ENCODE measurements at places on chromosomes 6 and 20. TPM values are rescaled to one million over a fixed set of nuclear protein-coding genes. Genes with fewer than 3 reads are reported as not detected.

MUC22 gene
- total RNA-seq, result under 0.01 TPM

E2F3 gene
- 1.9 TPM for total RNA-seq

PPP1R14C gene
- 80.0 TPM for total RNA-seq

COMMD7 gene
- total RNA-seq, result 18.9 TPM

HLA-DPA1 gene
- total RNA-seq, result 1.1 TPM

CD24 gene
- total RNA-seq, result 1,344 TPM

GPX5 gene
- not detected for total RNA-seq

PDE7B gene
- 0.53 TPM for total RNA-seq

EEF1A2 gene
- 1.9 TPM for total RNA-seq

MLN gene
- total RNA-seq, result not detected

HLA-DOB gene
- 0.26 TPM for total RNA-seq

SALL4 gene
- 0.26 TPM for total RNA-seq

ASIP gene
- not detected for total RNA-seq

RSPH4A gene
- total RNA-seq, result 0.26 TPM

PTGIS gene
- 0.13 TPM for total RNA-seq

TEAD3 gene
- 5.3 TPM for total RNA-seq

HSPA1L gene
- 0.53 TPM for total RNA-seq

VNN1 gene
- 0.13 TPM for total RNA-seq

TRIM10 gene
- not detected for total RNA-seq

TTLL9 gene
- total RNA-seq, result under 0.01 TPM

FAM209B gene
- total RNA-seq, result 0.26 TPM

OOEP gene
- total RNA-seq, result not detected

WFDC10B gene
- total RNA-seq, result not detected

PSORS1C1 gene
- 6.3 TPM for total RNA-seq

NMBR gene
- not detected for total RNA-seq

TREML2 gene
- not detected for total RNA-seq

CCM2L gene
- not detected for total RNA-seq

ZNF311 gene
- total RNA-seq, result 3.8 TPM

NUP153 gene
- total RNA-seq, result 13.6 TPM

All from bronchial epithelial cell (primary cell).